Stimulated activated effector memory CD8-positive, alpha-beta T cell treated with anti-CD3 and anti-CD28 coated beads, Interleukin-12 subunit alpha, Interleukin-12 subunit beta, amount 100 ng/mL, for 72 hours (primary cell): ENCODE measurements at places on chromosomes 3 and 15.

- DNase-seq = no peak
These were observed 55.0 kb downstream of the CFAP20DC start for GRCh38 chr3:58994746-58995330.

DNA sequence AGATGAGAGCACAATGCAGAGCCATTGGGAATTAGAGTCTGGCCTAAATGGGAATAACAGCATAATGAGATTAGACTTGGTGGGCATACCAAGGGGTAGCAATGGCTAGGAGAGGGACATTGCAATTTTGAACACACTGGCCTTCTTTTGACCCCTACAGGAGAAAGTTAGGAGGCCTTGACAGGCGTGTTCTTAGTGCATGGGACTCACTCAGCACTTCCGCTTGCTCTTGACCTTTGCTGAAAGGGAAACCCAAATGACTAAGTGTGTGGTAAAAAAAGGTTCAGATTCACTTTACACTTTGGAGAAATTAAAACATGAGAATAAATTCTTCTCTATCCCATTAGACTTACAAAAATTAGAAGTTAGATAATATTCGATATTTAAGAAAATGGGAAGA is 317.4 kb downstream of the DIPK2A start:
- no peak for DNase-seq

DNA sequence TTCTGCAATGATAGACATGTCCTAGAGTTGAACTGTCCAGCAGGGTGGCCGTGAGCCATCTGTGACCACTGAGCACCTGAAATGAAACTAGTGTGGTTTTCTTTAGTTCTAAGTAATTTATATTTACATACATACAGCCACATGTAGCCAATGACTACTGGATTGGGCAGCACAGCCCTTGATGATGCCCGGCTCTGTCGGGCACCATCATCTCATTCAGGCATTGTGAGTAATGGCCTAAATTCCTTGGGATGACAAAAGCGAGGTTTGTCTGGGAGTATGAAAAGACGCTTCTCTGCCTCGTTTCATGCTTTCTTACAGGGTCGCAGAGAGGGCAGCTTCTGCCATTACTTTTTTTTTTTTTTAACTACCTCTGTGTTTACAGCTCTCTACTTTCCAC is 251.9 kb upstream of the HES1 start:
- DNase-seq = no peak

GRCh38 chr3:141878817-141879216 is 2.4 kb downstream of the ATP1B3 start:
- DNase-seq = no peak

DNA sequence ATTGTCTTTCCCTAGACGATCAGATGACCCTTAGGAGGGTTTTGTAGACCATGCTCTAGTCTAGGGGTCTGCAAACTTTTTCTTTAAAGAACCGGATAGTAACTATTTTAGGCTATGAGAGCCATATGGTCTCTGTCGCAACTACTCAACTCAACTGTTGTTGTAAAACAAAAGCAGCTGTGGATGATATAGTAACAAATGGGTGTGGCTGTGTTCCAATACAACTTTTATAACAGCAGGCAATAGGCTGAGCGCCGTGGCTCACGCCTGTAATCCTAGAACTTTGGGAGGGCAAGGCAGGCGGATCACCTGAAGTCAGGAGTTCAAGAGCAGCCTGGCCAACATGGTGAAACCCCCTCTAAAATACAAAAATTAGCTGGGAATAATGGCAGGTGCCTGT is 6.1 kb upstream of the CMTM6 start:
- DNase-seq = no peak
